CD4-positive, alpha-beta T cell treated with Interleukin-4 for 4 hours (primary cell): ENCODE measurements at places on chromosomes 7 and 10.

GRCh38 chr10:79221110-79222051 lies 125.9 kb upstream of the PPIF start:
- DNase-seq: no peak

- no peak for DNase-seq
Measured at GRCh38 chr7:157599491-157599890, 262.7 kb downstream of the DNAJB6 start.

GRCh38 chr7:110842796-110843195 lies 248.1 kb upstream of the LRRN3 start:
- DNase-seq: no peak

GRCh38 chr10:13271552-13272163 lies 28.2 kb downstream of the PHYH start:
- DNase-seq: peak; percentile 35

DNA sequence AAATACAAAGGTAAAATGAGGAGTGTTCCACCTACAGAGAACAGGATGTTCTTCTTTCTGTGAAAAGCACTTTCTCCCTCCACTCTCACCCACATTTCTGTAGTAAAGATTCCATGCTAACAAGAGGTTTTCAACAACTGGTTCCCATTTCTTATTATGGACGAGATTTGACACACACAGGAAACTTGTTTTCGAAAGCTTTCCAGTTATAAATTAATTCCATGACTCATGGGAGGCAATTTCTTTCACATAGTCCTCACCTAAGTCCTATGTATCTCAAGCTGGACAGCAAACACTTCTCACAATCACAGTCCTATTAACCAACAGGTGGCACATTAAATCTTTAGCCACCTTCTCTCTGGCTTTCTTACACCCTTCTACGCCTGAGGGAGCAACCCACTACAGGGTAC lies 24.5 kb downstream of the RAPGEF5 start:
- DNase-seq: no peak

- DNase-seq: no peak
Measured at GRCh38 chr7:131039355-131039762, 288.3 kb upstream of the MKLN1 start.

- DNase-seq: no peak
Measured at GRCh38 chr10:124220547-124220946, 127.1 kb upstream of the CHST15 start.

- no peak for DNase-seq
Measured at GRCh38 chr7:12320987-12321647, 82.5 kb downstream of the VWDE start.

DNA sequence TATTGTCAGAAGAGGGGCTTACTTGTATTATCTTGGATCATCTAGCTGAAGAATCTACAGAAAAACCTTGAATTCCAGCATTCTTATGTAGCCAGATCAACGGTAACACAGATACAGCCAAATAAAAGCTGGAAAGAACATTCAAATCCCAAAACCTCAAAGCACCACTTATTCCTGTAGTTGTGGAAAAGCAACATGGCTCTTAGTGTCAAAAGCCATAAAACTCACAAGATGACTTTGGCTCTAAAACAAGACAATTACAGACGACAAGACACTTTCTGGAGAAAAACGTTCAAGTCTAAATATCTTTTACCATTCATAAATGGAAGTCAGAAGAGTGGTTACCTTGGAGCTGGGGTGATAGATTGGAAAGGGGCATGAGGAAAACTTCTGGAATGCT lies 173.0 kb downstream of the HERPUD2 start:
- DNase-seq: no peak

DNA sequence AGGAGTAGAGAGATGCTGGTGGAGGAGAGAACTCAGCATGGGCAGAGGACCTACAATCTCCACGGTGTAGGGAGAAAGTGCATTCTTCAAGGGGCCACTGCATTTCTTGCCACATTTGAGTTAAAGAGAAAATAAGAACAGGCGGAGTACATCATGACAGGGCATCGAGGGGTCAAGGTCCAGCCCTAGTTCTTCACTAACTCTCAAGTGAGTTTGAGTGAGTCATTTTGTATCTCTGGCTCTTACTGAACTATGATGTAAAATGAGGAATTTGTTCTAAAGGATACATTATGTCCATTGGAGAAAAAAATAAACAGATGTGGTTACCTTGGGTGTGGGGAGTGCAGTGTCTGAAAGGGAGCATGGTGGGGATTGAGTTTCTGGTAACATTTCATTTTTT lies 182.9 kb downstream of the XPNPEP1 start:
- DNase-seq: no peak

DNA sequence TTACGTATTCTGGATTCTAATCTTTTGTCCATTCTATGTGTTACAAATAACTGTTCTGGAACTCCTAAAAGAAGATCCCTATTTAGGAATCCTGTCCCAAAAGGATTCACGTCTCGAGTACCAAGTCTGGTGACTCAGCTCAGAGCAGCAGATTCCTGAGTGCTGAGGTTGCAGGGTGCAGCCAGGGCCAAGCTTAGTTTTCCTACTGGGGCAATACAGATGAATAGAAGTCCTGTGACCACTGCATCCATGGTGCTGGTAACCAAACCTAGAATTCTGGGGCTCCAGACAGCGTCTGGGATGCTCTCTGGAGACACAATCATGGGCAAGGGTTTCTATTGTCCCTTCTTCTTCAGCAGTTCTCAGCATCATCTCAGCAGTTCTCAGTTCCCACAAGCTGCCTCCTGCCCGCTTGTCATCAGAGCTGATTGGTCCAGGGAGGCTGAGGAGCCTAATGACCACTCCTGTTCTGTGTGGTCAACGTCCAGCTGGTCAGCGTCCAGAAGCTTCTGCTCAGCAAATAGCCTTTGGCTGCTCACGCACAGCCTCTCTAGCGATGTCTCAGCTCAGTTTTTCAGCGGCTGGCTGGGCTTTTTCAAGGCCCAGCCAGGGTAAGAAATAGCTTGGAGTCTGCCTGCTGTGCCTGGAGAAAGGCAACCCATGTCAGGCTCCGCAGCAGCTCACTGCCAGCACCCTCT lies 50.4 kb upstream of the C7orf33 start:
- DNase-seq: no peak

GRCh38 chr7:29208410-29209250 lies 14.1 kb downstream of the CHN2 start:
- no peak for DNase-seq

DNA sequence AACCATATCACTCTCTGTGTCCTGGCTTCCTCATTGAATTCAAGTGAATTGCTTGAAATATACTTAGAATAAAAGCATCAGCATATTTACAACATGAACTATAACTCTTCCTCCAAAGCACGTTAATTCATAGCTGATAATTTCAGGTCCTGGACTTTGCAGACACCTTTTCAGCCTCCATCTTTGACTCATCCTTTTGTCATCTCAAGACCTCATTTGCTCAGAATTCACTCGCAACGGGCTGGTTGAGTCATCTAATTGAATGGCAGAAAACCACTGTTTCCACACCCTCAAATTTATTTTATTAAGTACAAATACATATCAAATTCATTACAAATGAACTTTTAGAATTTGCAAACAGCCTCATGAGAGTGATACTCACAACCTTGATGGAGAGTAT lies 545.7 kb downstream of the GATA3 start:
- no peak for DNase-seq

GRCh38 chr7:2940466-2940865 lies 96.4 kb upstream of the GNA12 start:
- no peak for DNase-seq

DNA sequence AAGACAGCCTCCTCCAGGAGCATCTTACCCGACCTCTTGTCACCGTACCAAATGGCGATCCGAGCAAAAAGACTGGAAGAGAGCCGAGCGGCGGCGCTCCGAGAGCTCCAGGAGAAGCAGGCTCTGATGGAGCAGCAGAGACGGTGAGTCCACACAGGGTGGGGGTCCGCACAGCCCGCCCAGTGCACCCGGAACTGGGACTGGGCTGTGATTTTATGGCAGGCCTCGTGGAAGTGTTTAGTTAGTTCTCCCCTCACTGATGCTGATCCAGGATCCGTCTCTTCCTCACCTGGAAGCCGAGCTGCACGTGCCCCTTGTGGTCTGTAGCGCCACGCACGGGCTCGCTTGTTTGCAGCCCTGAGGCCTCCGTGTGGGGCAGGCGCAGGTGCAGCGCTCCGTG lies 19.6 kb downstream of the LRRC27 start:
- no peak for DNase-seq

GRCh38 chr7:24457219-24457558 lies 116.1 kb upstream of the PALS2 start:
- DNase-seq: no peak

GRCh38 chr10:28564905-28565304 lies 32.0 kb downstream of the WAC start:
- no peak for DNase-seq

- no peak for DNase-seq
Measured at GRCh38 chr7:116787881-116788280, 74.5 kb upstream of the CAPZA2 start.

- no peak for DNase-seq
Measured at GRCh38 chr7:6536262-6537260, 14.7 kb downstream of the GRID2IP start.

DNA sequence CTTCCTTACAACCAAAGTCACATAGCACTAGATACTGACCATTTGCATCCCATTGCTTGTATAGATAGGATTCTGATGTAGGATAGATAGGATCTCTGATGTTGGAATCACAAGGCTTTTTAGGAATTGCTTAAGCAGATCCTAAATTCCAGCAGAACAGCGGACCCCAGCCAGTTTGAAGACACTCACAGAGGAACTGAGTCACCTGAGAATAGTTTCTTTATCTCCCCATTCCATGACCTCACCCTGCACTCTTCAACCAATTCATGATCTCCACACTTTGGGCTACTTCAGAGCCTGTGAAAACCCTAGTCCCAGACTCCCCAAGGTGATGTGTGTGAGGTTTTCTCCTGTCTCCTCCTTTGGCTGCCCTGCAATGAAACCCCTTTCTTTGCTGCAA lies 179.4 kb downstream of the CNTNAP2 start:
- no peak for DNase-seq

DNA sequence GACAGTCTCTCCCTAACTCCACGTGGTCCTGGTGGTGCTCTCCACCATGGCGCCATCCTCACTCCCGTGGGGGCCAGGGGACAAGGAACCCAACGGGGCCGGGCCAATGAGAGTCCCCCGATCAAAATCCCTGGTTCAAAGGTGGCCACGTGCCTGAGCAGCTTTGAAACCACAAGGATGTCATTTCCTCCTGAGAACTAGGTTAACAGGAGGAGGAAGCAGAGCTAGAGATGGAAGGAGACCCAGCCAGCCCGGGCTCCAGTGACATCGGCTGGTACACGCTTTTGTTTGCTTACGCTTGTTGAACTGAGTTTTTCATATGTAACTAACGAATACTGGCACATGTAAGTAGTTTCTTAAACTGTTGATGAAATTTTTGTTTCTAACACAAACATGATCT lies 61.7 kb downstream of the PRPF18 start:
- DNase-seq: no peak

DNA sequence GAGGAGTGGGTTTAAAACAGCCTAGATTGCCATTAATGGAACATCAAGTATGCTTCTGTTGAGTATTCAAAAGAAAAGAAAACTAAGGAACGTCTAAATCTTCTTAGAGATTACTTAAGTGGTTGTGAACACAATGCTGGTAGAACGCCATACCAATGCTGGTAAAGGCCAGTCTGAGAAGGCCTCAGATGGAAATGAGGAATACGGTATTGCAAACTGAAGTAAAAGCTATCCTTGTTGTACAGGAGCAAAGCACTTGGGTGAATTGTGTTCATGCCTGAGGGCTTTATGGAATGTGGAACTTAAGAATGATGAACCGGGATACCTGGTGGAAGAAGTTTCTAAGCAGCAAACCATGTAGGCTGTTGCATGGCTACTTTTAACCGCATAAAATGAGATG lies 208.0 kb downstream of the KCND2 start:
- DNase-seq: no peak

- DNase-seq: no peak
Measured at GRCh38 chr10:14403881-14404623, 73.3 kb upstream of the FRMD4A start.

DNA sequence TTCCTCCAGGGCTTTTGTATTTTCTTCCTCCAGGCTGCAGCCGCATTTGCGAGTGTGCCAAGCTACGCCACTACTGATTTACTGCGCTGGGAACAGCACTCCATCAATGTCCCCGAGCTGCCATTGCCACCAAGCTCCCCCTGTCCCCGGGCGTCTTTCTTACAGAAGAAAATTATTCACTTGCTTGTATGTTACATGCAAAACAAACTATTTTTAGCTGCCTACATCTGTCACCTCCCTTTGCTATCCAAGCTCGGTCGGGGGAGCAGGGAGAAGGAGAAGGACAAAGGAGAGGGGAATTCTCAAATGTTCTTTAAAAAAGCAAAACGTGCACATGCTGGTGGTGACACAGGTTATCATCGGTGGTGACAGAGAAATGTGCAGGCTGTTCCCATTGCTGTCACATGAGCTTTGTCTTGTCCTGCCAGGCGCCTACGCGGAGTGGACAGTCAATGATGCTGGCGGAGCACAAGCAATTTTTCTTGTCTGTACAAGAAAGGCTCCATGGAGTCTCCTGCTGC lies 93.1 kb downstream of the ADARB2 start:
- no peak for DNase-seq

DNA sequence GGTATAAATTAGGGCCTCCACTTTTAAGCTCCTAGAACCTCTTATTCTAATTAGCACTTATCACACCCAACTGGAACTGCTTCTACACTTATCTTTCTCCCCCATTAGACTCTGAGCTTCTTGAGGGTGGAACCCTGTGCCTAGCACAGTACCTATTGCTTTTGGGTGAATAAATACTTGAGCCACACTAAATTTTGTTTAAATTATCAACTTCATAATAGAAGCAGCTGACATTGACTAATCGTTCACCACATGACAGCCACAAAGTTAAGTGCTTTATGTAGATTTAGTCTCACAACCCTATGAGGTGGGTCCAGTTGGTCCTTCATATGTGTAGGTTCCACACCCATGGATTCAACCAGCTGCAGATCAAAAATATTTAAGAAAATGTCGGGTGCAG lies 36.0 kb upstream of the DNAJB12 start:
- no peak for DNase-seq

DNA sequence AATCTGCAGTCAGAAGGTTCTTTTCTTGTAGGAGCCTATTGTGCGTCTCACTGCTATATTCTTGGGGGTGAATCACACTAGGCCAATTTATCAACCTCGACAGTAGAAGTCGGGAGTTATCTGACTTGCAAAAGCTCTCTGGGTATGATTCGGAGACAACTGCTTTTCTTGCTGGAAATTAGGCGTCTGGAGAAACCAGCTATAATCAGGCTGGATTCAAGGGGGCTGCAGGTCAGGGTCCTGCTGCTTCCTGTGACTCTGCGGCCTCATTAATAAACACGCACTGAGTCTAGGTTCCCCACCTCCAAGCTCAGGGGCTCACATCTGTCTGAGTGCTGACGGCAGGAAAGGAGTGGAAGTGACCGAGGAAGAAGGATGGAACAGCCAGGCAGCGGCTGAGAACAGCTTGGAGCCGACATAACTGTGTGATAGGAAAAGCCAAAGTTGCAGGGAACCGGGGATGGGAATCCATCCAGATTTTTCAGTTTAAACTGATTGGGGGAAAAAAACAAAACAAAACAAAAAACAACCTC lies 184.6 kb downstream of the FANK1 start:
- no peak for DNase-seq

GRCh38 chr10:7084280-7085005 lies 326.4 kb downstream of the SFMBT2 start:
- DNase-seq: no peak

GRCh38 chr7:42237811-42238541 lies 967 bp upstream of the GLI3 start:
- no peak for DNase-seq
